ENCODE measurements at places on chromosomes 5 and 9. TPM values are rescaled to one million over a fixed set of nuclear protein-coding genes. Genes with fewer than 3 reads are reported as not detected.

The DMAC1 gene
- 23.6 TPM for total RNA-seq

The PCDHB7 gene
- total RNA-seq, result not detected

The C1QTNF3 gene
- total RNA-seq, result 5.4 TPM

The TAF1L gene
- total RNA-seq, result not detected

The AIF1L gene
- total RNA-seq, result 1.5 TPM

The IL13 gene
- total RNA-seq, result 2.4 TPM

The IL9 gene
- 10.2 TPM for total RNA-seq

The S100Z gene
- 7.5 TPM for total RNA-seq

The NMUR2 gene
- not detected for total RNA-seq

The PCDHAC2 gene
- not detected for total RNA-seq

The PIP5K1B gene
- 0.17 TPM for total RNA-seq

The CHMP5 gene
- total RNA-seq, result 70.0 TPM

The CDC20B gene
- total RNA-seq, result not detected

The VCP gene
- total RNA-seq, result 322 TPM

The IL17B gene
- total RNA-seq, result not detected

The SLC34A3 gene
- total RNA-seq, result not detected

The PLCXD3 gene
- not detected for total RNA-seq

All from activated T-helper 17 cell treated with anti-CD3 and anti-CD28 coated beads, Interleukin-2, amount 50 U/mL, for 72 hours (primary cell).